ENCODE measurements at places on chromosomes 6 and 20. TPM values are rescaled to one million over a fixed set of nuclear protein-coding genes. Genes with fewer than 3 reads are reported as not detected.
A peak's percentile ranks its signal among the peaks of the same experiment; 100 is the strongest.

Gene SYNDIG1
- 52.9 TPM for total RNA-seq

Gene AKAP12
- total RNA-seq: 321 TPM

Gene VNN1
- not detected for total RNA-seq

Gene RIMS1
- 41.5 TPM for total RNA-seq

Gene GTSF1L
- not detected for total RNA-seq

Gene MRAP2
- 0.70 TPM for total RNA-seq

Gene MYCT1
- not detected for total RNA-seq

Gene WFDC12
- 0.54 TPM for total RNA-seq

DNA sequence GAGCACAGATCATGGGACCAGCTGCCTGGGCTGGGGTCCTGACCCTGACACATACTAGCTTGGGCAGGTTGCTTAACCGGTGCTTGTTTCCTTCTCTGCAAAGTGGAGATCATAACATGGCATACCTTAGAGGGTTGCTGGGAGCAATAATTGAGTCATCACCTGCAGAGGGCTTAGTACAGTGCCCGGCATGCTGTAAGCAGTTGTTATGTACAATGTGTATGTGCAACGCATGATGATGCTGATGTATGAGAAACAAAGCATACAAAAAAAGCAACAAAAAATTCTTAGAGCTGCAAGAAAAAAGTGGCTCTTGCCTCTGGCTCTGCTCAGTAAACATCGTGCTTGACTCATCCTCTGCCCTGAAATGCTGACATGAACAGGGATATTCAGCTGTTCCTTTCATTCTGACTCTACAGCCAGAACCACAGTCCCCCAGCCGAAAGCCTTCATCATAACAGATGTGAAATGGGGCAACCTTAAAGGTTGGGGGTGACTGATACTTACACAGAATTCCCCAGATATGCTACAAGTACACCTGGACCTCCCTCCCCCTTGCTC is 91.7 kb downstream of the CLIC5 start:
- ATAC-seq: peak; percentile 90

DNA sequence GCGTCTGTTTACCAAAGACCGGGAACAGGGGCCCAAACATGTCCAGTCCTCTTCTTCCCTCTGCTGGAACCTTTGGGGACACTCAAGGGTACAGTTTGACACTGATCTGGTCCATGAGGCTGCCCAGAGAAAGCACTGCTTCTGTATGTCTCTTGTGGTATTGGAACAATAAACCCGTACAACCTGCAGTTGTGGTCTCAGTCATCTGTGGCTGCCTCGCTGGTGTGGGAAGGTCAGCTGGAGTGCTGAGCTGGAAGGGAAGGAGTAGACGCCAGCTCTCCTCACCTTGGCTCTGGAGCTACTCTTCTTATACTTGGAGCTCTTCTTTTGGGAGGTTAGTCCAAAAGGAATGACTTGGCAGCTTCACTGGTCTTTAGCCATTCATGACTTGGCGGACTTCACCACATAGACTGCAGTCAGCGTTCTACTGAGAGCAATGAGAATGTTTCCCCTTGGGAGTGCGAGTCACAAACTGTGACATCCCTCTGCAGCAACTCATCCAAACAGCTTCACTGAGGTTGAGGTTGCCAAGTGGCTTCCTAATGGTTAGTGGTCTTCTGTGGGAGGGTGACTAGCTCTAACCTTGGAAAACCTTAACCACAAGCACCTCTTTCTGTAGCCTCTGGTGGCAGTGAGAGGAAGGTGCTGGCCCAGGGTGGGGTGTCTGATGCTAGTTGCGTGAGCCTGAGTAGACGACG is 81.2 kb downstream of the ASXL1 start:
- peak; percentile 22 for ATAC-seq

- ATAC-seq: peak; percentile 67
Measured at GRCh38 chr20:2179233-2179580, 77.6 kb downstream of the STK35 start.

- ATAC-seq: no peak
Measured at GRCh38 chr20:22544462-22544861, 39.9 kb downstream of the FOXA2 start.

GRCh38 chr6:131966443-131966842 is 15.3 kb upstream of the CCN2 start:
- ATAC-seq: no peak

GRCh38 chr6:125835221-125835744 is 44.5 kb downstream of the NCOA7 start:
- no peak for ATAC-seq

DNA sequence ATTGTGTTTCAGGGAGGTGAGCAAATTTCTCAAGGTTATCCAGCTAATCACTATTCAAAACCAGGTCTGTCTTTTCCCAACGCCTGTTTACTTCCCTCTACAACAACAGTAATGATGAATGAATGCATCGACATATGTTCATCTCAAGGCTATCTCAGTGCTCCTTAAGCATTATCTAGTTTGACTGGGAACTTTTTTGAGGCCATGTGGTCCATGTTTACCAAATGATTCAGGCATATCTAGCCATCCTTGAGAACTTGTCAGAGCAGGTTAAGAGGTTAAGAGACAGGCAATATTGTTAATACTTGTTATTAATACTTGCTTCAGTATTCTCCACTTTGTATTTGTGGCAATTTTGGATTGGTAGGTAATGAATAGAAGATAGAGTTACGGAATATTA is 1038.4 kb upstream of the FLRT3 start:
- ATAC-seq: no peak

- ATAC-seq: no peak
Measured at GRCh38 chr20:8021541-8022269, 2.1 kb upstream of the TMX4 start.

DNA sequence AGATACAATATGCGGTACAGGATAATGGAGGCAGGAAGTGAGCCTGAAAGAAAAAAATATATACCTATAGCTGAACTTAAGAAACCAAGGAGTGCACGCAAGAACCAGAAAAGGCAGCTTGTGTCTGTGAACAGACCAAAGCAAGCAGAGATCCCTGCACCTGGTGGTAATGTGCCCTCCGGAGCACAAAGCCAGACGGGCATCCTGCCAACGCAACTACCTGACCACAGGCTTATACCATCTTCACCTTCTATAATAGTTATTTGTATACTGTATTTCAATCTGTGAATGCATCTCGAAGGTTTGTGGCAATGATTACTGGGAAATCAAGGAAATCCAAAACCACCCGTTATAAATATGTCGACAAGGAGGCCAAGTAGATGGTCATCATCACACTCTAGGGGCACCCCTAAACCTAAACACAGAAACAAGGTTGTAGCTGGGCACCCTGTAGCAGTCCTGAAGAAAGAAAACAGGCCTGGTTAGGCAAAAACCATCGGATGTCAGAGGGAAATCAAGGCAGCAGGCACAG is 801 bp downstream of the FBXL4 start:
- no peak for ATAC-seq

DNA sequence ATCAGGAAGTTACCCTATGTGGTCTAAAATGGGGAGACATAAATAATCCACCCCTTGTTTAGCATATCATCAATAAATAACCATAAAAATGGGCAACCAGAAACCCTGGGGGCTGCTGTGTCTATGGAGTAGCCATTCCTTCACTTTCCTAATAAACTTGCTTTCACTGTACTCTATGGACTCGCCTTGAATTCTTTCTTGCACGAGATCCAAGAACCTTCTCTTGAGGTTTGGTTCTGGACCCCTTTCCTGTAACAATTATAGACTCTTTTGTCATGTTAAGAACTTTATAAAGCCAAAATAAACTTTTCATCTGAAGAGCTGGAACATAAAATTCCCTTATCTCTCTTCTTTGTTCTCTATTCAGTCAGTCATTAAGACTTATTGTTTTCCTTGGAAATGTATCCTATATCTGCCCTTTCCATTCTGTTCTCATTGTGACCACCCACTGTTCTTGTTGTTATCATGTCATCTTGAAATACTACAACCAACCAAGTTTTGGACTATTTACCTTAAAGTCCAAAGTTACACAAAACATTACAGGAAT is 29.3 kb upstream of the ZBTB24 start:
- no peak for ATAC-seq

GRCh38 chr20:11979306-11979990 is 61.8 kb downstream of the BTBD3 start:
- peak; percentile 82 for ATAC-seq

DNA sequence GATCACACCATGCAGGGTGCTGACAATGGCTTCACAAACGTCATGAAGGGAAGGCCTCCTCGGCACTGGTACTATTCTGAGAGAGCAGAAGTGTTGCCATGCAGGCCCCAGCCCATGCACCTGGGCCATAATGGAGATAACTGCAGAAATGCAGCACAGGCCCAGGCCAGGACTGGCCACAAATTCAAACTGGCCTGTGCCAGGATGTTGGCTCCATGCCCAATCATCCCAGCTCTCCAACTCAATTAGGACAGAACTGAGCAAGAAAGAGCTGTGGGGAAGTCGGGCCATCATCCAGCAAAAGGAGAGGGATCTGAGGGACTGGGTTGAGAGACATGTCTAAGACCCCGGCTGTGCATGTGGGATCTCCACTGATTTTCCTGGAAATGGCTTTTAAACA is 48.9 kb upstream of the SYNDIG1 start:
- no peak for ATAC-seq

DNA sequence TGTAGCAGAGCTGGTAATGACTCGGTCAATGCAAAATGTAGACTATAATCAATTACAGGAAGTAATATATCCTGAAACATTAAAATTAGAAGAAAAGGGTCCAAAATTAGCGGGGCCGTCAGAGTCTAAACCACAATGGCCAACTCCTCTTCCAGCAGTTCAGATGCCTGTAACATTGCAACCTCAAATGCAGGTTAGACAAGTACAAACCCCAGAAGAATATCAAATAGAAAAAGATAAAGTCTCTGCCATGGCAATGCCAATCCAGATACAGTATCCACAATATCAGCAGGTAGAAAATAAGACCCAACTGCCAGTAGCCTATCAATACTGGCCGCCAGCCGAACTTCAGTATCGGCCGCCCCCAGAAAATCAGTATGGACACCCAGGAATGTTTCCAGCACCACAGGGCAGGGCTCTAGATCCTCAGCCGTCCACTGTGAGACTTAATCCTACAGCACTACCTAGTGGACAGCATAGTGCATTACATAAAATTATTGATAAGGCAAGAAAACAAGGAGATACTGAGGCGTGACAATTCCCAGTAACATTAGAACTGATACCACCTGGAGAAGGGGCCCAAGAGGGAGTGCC is 158.4 kb downstream of the GPX5 start:
- ATAC-seq: peak; percentile 41

- ATAC-seq: no peak
Measured at GRCh38 chr6:161956082-161956481, 682.2 kb upstream of the AGPAT4 start.

DNA sequence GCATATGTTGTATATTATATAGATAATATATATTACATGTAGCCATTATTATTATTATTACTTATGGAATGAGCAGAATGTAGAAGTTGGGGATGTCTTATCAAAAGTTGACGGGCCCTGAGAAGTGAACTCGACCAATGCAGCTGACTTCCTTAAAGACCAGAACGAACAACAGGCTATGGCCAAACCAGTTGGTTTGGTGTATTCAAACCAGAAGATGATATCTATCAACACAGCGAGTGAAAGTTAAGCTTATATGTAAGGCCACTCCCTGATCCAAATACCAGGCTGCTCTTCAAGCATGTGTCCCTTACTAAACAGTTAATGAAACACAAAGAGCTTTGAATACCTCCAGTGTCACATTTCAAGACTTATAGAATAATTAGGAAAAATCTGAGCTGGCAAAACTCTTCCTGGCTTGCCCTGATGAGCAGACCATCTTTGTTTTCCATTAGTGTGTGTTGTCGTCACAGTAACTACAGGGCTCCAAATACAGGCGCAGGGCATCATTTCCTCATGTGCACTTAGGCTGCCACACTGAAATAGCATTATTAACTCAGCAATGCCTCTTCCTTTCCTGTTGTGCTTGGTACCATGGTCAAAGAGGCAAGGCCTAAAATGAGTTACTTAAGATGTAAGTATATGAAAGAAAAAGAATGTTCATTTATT is 6.6 kb downstream of the FILIP1 start:
- no peak for ATAC-seq

GRCh38 chr6:151092591-151092990 is 147.2 kb upstream of the AKAP12 start:
- no peak for ATAC-seq

DNA sequence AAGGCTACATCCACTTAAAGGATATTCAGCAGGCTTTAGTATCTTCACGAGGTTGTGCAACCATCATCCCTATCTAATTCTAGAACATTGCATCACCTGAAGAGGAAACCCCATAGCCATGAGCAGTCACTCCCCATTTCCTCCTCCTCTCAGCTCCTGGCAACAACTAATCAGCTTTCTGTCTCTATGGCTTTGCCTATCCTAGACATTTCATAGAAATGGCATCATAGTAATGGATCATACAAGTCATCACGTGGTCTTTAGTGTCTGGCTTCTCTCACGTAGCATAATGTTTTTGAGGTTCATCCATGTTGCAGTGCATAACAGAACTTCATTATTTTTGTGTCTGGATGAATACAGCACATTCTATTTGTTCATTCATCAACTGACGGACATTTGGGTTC is 20.5 kb downstream of the SNAI1 start:
- ATAC-seq: peak; percentile 62

GRCh38 chr20:60313614-60314013 is 355.4 kb downstream of the CDH26 start:
- ATAC-seq: no peak

DNA sequence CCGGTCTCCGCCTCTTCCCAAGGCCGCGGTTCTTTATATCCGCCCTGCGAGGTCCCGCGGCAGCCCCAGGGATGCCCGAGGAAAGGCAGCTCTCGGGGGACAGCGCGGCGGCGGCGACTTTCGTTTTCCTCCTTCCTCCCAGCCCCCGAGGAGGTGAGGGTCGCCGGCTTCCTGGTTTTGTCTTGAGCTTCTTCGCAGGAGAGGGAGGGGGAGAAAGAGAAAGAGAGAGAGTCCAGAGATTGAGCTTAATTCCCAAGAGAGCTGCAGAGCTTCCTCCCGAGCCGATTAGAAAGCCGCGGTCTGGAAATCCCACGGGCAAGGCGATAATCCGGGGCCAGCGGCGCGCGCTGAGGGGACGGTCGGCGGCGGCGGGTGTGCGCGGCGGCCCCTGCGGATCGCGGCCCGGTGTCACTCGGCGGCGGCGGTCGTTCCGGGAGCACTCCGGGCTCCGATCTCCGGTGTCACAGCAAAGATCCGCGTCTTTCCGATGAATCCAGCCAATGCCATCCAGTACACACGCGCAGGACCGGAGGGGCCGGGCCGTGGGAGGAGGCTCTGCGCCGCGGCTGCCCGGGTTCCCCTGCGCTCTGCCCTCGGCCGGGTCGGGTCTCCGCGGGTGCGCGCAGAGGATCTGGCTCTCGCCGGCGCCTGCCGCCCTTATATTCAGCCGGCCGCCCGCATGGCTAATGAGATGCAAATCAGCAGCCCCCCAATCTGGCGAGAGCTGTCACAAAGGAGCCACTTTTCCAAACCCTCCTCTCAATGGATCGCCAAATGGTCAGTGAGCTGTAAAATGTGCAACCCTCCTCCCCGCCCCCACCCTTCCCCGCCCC is at the start of gene DLL1:
Gene DLL1 (minus strand): TSS at position 783 of the 833 bp plus-strand sequence. CDS start 939 bp downstream, outside the sequence.
- peak; percentile 53 for ATAC-seq

Data from motor neuron (in vitro differentiated cells).